GM23248 (cell line): ENCODE measurements at places on chromosomes 3 and 15. TPM values are rescaled to one million over a fixed set of nuclear protein-coding genes. Genes with fewer than 3 reads are reported as not detected.

- no peak overlapping the region for H3K4me3 ChIP-seq
- H3K36me3 ChIP-seq = no peaks in the 10 kb centered on the region
- no peaks in the 10 kb centered on the region for H3K27me3 ChIP-seq
- no peak overlapping the region for H3K27ac ChIP-seq
- no peaks in the 10 kb centered on the region for H3K4me1 ChIP-seq
Measured at GRCh38 chr15:101078669-101079323, 159.6 kb downstream of the LRRK1 start.

DNA sequence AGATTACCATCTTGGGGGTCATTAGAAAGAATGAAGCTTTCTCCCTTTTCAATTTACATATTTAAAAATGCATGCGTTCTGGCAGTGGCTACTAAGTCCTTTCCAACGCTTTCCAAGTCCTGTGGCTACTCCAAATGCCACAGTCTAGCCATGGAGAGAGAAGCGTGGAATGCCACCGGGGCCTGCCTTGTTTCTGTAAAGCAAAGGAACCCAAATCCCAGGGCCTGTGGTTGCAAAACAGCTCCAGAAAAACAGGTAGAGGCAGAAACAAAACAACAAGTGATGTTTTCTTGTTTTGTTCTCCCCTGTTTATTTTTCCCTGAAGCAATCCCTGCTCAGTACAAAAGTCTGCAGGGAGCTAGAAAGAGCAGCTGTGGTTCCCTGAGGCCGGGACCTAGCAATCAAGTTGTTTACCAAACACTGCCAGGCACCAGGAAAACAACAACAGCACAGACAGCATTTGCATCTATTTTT, 85.5 kb downstream of the FOXP1 start:
- no peaks in the 10 kb centered on the region for H3K27me3 ChIP-seq
- H3K4me3 ChIP-seq = no peak overlapping the region
- DNase-seq = no peak
- peaks cover 41% of the 10 kb centered on the region for H3K4me1 ChIP-seq
- no peaks in the 10 kb centered on the region for H3K36me3 ChIP-seq
- H3K27ac ChIP-seq = no peak overlapping the region

GRCh38 chr3:123458255-123458654, 9.4 kb upstream of the ADCY5 start:
- H3K36me3 ChIP-seq = no peaks in the 10 kb centered on the region
- DNase-seq = no peak
- H3K4me3 ChIP-seq = no peak overlapping the region

GRCh38 chr3:101464235-101464634, 48.8 kb downstream of the SENP7 start:
- no peak for DNase-seq
- no peaks in the 10 kb centered on the region for H3K27me3 ChIP-seq
- no peak overlapping the region for H3K4me3 ChIP-seq

DNA sequence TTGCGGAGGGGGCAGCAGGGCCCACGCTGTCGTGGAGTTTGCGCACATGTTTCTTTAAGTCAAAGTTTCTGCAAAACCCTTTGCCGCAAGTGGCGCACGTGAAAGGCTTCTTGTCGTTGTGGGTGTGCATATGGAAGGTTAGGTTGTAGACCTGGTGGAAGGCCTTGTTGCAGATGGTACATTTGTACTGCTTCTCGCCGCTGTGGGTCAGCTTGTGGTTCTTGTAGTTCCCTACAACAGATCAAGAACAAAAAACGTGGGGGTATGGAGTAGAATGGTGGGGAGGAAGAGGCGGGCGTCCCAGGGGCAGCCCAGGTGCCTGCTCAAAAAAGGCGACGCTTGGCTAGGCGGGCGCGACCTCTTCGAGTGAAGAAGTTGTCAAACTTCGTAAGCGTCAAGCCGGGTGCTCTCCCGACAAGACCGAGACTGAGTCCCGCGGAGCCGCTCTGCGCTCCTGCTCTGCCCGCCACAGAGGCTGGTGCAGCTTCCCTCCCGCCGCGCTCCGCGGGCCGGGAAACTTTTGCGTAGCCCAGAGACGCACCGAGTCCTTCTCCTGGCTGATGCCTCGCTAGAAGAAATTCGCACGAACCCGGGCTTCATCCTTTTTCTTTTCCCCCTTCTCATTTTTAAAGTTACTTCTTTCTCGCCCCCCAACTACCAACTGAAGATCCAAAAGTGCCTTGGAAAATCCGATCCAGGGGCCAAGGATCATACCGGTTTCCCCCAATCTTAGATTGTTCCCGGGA, 3.1 kb downstream of the FEZF2 start:
- H3K27ac ChIP-seq = no peak overlapping the region
- H3K4me1 ChIP-seq = no peaks in the 10 kb centered on the region; the same call in 1 of the 2 replicates
- peaks cover 98% of the 10 kb centered on the region for H3K27me3 ChIP-seq
- no peak for DNase-seq
- no peaks in the 10 kb centered on the region for H3K36me3 ChIP-seq
- H3K4me3 ChIP-seq = no peak overlapping the region

GRCh38 chr3:111639316-111639715, 44.2 kb upstream of the ZBED2 start:
- H3K4me1 ChIP-seq = no peaks in the 10 kb centered on the region
- H3K36me3 ChIP-seq = no peaks in the 10 kb centered on the region
- no peak overlapping the region for H3K4me3 ChIP-seq
- H3K27me3 ChIP-seq = peaks cover 5% of the 10 kb centered on the region; the same call in 1 of the 2 replicates
- DNase-seq = no peak

DNA sequence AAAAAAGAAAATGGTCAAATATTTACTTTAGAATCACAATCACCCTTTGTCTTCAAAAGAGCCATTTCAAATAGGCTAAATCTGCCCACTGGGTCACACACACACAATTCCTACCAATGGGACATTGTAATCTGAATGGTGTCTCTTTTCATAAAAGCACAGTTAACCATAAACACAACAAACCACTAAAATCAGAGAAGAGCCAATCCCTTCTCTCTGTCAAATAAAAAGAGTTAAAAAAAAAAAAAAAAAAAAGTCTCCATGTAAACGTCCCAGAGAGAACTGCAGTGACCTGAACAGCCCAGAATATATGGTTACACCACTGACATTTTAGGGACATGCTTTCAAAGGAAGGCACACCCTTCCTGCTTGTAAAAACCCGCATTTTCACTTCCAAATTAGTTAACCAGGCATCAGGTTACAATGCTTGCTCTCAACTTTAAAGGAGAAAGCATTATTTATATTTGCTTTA, 63.7 kb downstream of the PRICKLE2 start:
- no peak overlapping the region for H3K4me3 ChIP-seq
- H3K4me1 ChIP-seq = peaks cover 28% of the 10 kb centered on the region

- H3K27me3 ChIP-seq = no peaks in the 10 kb centered on the region
- H3K36me3 ChIP-seq = no peaks in the 10 kb centered on the region
- H3K4me3 ChIP-seq = no peak overlapping the region
- peak overlapping the region; percentile 56; the same call in 1 of the 2 replicates for H3K27ac ChIP-seq
Measured at GRCh38 chr3:73216310-73216709, 154.9 kb downstream of the EBLN2 start.

The DOCK3 gene
- 0.43 and 0.51 TPM in 2 replicates for total RNA-seq

The UBA7 gene
- total RNA-seq = 35.7 and 41.6 TPM in 2 replicates
